ENCODE measurements at places on chromosomes 13 and 19. TPM values are rescaled to one million over a fixed set of nuclear protein-coding genes. Genes with fewer than 3 reads are reported as not detected.

The ZNF443 gene
- 4.8 TPM for total RNA-seq

The GAPDHS gene
- not detected for total RNA-seq

The ADGRE3 gene
- not detected for total RNA-seq

The ELAVL1 gene
- 50.9 TPM for total RNA-seq

The TYK2 gene
- total RNA-seq, result 150 TPM

The ARID3A gene
- total RNA-seq, result 8.1 TPM
